Tibial nerve (tissue), 4 donors: ENCODE measurements at places on chromosomes 16 and 17. TPM values are rescaled to one million over a fixed set of nuclear protein-coding genes. Genes with fewer than 3 reads are reported as not detected.
A peak's percentile ranks its signal among the peaks of the same experiment; 100 is the strongest.

Gene MYLK3
- 0.22 TPM for total RNA-seq

Gene MOSMO
- 19.3 TPM for total RNA-seq

Gene KRTAP1-1
- total RNA-seq: not detected

Gene FBXL20
- total RNA-seq: 32.4 TPM

Gene SSH2
- 53.5 TPM for total RNA-seq

DNA sequence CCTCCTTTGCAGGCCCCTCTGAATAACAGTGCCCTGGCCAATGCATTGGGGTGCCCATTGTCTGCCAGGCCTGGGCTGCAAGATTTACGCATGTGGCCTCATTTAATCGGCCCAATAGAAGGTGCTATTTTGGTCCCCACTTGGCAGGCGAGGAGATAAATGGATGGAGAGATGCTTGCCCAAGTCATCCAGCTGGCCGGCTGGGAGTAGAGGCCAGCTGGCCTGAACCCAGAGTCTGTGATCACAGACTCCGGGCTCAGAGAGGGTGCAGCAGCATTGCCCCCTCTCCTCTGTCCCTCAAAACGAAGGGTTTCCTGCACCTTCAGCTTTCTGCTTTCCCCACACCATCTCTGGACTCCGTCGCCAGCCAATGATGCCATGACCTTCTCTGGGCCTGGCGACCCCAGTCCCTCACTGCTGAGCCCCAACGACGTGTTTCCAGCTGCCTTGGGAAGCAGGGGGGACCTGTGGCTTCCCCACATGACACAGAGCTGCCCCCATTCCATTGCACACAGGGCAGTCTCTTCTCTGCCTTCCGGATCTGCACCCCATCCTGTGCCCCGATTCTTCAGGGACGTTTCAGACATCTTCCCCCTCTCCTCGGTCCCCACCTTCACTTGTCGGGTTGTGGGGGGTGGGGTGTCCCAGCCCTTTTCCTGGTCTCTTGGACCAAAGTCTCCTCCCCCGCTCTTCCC is 3.5 kb upstream of the ADGRG1 start:
- no peak for DNase-seq

DNA sequence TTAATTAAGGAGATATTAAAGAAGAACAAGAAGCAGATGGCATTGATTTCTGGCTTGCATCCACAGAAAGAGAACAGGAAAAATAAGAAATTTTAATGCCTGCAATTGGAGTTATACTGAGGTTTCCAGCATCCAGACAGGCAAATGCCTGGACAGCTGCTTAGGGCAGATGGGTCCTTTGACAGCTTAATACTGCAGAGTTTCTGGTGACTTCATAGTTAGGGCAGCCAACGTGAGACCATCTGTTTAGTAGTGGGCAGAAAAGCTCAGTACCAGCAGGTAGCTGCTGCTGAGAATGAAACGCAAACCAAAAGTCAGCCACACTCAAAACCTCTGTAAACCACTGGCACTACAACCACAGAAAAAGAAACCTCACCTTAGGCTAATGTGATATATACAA is 109.8 kb downstream of the CDK5R1 start:
- no peak for DNase-seq

DNA sequence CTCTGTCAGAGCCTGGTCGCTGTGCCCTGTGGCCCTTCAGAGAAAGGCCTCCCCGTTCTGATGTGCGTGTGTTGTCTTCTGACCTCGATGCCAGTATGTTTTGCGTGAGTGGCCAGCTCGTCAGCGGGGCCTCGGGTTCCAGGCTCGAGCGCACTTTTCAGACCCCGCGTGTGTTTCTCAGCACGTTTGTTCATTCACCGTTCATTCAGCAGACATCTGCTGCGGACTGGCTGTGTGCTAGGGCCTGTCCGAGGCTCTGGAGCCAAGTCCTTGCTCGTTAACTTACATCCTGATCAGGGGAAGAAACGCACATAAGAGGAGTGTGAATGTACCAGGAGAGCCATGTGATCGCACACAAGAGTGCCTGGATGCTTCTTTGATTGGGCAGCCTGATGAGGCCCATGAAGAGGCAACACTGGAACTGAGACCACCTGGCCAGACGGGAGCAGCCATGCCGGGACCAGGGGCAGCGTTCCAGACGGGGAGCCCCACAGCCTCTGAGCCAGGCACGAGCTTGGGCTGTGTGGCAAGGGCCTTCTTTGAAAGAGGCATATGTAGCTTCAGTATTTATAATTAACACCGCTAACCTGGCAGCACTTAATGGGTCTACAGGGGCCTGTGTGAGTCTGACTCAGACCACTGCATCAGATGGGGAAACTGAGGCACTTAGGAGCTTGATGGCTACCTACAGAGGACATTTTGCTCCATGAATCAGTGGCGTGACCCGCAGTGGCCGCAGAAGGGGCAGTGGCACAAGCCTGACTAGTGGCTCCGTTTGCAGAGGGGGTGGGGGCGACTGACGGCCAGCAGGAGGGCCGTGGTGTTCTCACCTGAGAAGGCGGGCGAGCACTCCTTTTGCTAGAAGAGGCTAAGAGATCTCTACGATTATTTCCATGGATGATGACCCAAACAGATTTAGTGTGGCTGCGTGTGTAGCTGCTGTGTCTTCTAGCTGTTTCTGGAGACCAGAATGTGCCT is 187.9 kb upstream of the CHMP6 start:
- DNase-seq: no peak

GRCh38 chr17:49616601-49617131 is 41.0 kb downstream of the NXPH3 start:
- DNase-seq: peak; percentile 43

DNA sequence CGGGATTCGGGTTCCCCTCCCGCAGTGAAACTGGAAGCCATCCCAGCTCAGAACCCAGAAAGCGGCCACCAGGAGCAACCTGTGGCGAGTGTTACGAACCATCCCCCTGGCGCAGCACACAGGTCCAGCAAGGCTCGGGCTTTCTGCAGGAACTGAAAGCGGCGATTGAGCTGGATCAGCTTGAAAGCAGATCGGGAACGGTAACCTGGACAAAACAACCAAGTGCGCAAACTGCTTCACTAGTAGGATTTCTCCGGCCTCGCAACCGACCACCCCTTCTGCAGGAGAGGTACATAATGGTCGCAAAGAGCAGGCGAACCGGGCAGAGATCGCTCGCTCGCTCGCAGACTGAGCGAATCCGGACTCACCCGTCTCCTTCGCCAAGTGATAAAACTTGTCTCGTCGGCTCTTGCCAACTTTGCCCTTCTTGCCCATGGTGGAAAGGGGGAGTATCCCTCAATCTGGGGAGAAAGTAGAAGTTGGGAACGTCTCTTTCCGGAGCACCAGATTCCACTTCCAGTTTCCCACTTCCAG is 696 bp upstream of the PSMC5 start:
- DNase-seq: no peak

GRCh38 chr16:75111961-75112733 is 4.4 kb downstream of the LDHD start:
- DNase-seq: no peak
